Vagina (tissue), 2 donors: ENCODE measurements at places on chromosomes 4 and X. TPM values are rescaled to one million over a fixed set of nuclear protein-coding genes. Genes with fewer than 3 reads are reported as not detected.

DNA sequence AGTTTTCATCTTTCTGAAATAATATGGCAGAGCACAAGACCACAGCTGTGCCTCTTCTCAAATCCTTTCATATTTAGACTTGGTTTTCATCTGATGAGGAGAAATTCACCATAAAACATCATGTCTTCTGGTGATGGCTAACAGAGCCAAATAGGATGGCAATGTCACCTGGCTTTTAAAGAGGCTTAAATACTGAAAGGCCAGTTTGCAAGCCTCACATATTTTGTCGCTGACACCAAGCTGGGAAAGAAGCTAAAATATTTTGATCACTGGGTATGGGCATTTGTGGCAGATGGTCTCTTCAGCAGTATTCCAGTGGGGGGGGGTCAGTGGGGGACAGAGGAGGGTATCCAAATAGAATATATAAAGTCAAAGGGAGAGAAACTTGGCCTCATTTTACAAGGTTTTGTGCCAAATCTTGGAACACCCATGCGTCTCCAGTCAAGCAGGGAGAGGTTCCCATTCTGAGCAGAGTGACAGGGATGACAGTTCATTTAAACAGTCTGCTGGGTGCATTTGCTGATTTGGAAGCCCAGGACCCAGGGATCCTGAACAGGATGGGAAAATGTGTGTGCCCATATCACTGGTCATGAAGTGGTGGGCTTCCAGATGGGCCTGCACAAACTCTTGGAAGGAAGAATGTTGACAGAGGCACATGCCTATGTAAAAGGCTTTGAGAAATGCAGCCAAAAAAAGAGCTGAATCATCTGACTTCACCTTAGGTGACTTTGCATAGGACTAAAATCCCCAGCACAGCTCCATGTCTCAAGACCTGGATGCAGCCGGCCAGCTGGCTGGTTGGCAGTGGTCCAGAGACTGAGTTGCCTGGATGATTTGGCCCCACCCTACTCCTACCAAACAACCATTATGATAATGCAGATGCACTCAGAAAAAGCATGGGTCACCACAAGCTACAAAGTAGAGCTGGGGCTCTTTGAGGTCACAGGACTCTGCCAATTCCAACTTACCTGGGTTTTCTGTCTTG is 484.4 kb upstream of the NR3C2 start:
- H3K27ac ChIP-seq = no peak overlapping the region
- no peaks in the 10 kb centered on the region for H3K4me1 ChIP-seq

DNA sequence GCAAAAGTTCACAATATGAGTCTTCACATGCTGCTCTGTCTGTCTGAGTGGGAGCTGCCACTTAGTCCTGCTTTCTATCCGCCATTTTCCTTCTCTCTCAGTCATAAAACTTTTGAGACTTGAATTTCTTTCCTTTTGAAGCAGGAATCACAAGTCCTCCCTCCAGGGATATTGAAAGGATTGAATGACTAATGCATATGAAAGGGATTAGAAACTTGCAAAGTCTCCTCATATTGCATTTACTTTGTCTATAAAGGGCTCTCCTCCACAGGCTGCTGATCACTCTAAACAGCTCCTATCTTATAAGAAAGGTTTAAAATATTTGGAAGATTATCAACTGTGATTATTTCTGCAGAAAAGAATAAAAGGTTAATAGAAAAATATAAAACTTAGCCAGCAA is 879.1 kb downstream of the ARAP2 start:
- no peak for DNase-seq
- no peaks in the 10 kb centered on the region for H3K27me3 ChIP-seq
- H3K4me3 ChIP-seq = no peak overlapping the region
- no peak overlapping the region for H3K27ac ChIP-seq
- H3K36me3 ChIP-seq = no peaks in the 10 kb centered on the region

- no peaks in the 10 kb centered on the region for H3K4me1 ChIP-seq
- DNase-seq = no peak
- H3K27ac ChIP-seq = no peak overlapping the region
- no peaks in the 10 kb centered on the region for H3K36me3 ChIP-seq
These were observed 839.1 kb downstream of the SH3BGRL start for GRCh38 chrX:82041034-82041433.

- H3K4me3 ChIP-seq = no peak overlapping the region
- H3K36me3 ChIP-seq = no peaks in the 10 kb centered on the region
- no peak overlapping the region for H3K27ac ChIP-seq
- H3K27me3 ChIP-seq = no peaks in the 10 kb centered on the region
- no peaks in the 10 kb centered on the region for H3K4me1 ChIP-seq
These were observed 260.1 kb upstream of the EDNRA start for GRCh38 chr4:147220833-147221232.

GRCh38 chrX:47358387-47359065 is 11.9 kb upstream of the ZNF157 start:
- H3K36me3 ChIP-seq = no peaks in the 10 kb centered on the region
- H3K4me1 ChIP-seq = no peaks in the 10 kb centered on the region
- H3K4me3 ChIP-seq = no peak overlapping the region
- H3K27me3 ChIP-seq = no peaks in the 10 kb centered on the region

DNA sequence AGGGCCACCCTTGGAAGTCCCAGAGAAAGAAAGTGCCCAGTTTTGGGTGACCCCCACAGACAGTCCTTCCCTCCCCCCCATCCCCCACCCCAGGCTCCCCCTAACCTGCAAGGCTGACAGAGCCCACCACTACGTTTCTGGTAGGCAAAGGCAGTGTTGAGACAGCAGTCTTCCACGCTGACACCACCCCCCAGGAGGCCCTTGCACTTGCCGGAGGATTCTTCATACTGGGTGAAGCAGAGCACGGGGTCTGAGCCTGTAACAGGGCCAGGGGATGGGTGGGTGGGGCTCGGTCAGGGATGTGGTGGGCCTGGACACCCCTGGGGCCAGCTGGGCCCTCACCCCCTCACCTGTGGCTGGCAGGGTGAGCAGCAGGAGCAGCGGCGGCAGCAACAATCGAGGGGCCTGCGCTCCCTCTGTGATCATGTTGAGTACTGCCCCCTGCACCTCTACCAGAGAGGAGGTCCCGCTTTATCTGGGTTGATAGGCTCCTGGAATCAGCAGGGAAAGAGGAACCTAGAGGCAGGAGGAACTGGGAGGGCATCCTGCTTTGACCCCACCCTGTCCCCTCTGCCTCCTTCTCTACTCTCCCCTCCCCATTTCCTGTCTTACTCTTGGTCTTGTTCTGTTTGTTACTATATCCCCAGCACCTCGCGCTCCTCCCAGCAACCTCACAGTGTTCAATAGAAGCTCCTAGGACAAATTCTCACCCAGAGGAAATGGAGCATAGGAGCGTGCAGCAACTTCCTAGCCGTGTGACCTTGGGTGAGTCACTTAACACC is at the start of gene CFP:
Gene CFP, minus strand, starts transcription at position 512 of the 782 bp plus-strand sequence. Its CDS starts 86 bp downstream, at position 426.
- H3K4me3 ChIP-seq = no peak within 1 kb of the TSS
- DNase-seq = no peak
- no peaks in the 10 kb centered on the region for H3K27me3 ChIP-seq
- no peak within 1 kb of the TSS for H3K27ac ChIP-seq

- no peaks in the 10 kb centered on the region for H3K36me3 ChIP-seq
- no peak for DNase-seq
- H3K27ac ChIP-seq = no peak overlapping the region
- H3K27me3 ChIP-seq = no peaks in the 10 kb centered on the region
These were observed 44.3 kb upstream of the DCLK2 start for GRCh38 chr4:150033901-150034300.

- H3K4me1 ChIP-seq = peaks cover 29% of the 10 kb centered on the region
- H3K27me3 ChIP-seq = no peaks in the 10 kb centered on the region
- H3K27ac ChIP-seq = peak overlapping the region; percentile 56
- H3K36me3 ChIP-seq = no peaks in the 10 kb centered on the region
These were observed 5.2 kb downstream of the CPZ start for GRCh38 chr4:8597791-8598190.

DNA sequence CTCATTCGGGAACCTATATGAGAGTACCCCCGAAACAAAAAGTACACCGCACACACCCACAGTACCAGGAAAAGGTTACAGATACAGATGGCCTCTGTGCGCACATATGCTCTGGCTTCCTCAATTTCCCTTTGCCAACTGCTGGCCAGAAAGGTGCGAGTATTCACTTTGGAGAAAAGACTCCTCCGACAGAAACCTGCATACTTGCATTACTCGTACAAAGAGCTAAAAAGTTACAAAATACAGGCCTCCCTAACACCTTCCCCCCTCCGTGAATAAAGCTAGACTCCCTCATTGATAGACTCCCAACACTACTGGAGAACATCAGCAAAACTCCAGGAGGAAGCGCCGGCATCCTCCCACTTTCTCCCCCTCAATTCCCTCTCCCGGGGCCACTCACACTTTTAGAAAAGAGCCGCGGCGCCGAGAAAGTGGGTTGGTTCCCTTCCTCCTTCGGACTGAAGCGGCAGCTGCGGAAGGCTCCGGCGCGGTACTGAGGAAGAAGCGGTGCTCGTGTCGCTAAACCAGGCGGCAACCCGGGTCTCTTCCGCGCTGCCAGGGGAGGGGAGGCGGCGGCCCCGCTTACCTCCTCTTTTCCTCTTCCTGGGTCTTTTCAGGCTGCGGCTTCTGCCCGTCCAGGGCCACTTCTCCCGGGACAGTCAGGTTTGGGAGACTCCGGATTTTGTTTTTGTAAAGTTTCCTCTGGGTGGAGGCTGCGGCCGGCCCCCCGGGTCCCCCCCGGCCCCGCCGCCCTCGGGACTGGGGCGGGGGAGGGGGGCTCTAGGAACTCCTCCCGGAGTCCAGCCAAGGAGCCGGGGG is 1.1 kb downstream of the FBXW7 start:
- peak overlapping the region; percentile 99 for H3K4me3 ChIP-seq
- peak overlapping the region; percentile 95 for H3K27ac ChIP-seq
- no peak for DNase-seq
- H3K36me3 ChIP-seq = no peaks in the 10 kb centered on the region
- peaks cover 49% of the 10 kb centered on the region for H3K4me1 ChIP-seq
- no peaks in the 10 kb centered on the region for H3K27me3 ChIP-seq

GRCh38 chr4:112739442-112739841 is 102.5 kb downstream of the LARP7 start:
- no peak for DNase-seq
- H3K27ac ChIP-seq = no peak overlapping the region
- no peaks in the 10 kb centered on the region for H3K36me3 ChIP-seq
- no peak overlapping the region for H3K4me3 ChIP-seq

- H3K36me3 ChIP-seq = no peaks in the 10 kb centered on the region
- no peak overlapping the region for H3K27ac ChIP-seq
- H3K4me3 ChIP-seq = peak overlapping the region; percentile 18
- H3K27me3 ChIP-seq = no peaks in the 10 kb centered on the region
- DNase-seq = no peak
These were observed 377.9 kb upstream of the EMCN start for GRCh38 chr4:100895556-100896197.

GRCh38 chr4:168421671-168422070 is 58.6 kb downstream of the DDX60L start:
- no peaks in the 10 kb centered on the region for H3K27me3 ChIP-seq
- no peak overlapping the region for H3K27ac ChIP-seq
- H3K4me1 ChIP-seq = no peaks in the 10 kb centered on the region
- DNase-seq = no peak
- H3K4me3 ChIP-seq = no peak overlapping the region

Gene CT45A10
- not detected for total RNA-seq

Gene NDP
- 3.7 TPM for total RNA-seq

Gene FAM133A
- not detected for total RNA-seq

Gene TBC1D1
- total RNA-seq = 96.0 TPM

Gene TLR2
- 14.5 TPM for total RNA-seq

Gene GAGE12F
- total RNA-seq = not detected

Gene ITM2A
- total RNA-seq = 89.4 TPM
